ENCODE measurements at places on chromosomes 7 and 10.

GRCh38 chr7:116862951-116863670 lies 724 bp downstream of the CAPZA2 start:
- no peak for DNase-seq

DNA sequence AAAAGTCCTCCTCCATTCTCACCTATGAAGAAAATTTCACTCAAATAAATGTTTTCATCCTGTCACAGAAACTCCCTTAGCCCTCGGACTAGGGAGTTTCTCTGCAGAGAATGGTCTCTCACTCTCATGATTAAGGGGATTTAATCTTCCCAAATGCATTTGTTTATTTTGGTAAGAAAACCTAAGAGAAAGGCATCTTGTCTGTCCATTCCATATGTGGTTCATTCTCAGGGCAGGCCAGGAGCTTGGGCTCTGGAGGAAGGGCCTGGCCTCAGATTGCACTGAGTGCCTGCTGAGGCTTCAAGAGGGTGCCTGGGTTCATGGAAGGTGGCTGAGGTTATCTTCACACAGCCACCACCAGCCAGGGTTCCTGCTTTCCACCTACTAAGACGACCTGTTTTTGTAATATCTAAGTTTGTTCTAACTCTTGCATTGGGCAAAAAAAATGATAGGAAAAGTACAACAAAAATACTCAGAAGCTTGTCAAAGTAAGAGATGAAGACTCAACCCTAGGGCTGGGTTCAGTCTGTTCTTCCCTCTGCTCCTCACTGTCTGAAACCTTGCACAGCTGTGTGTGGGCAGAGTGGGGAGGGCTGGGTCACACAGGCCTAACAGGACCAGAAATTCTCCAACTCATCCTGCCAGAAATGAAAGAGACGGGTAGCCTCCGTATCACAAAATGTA lies 186.7 kb downstream of the CXCL12 start:
- no peak for DNase-seq

GRCh38 chr10:25206693-25207414 lies 32.1 kb downstream of the GPR158 start:
- DNase-seq: no peak

DNA sequence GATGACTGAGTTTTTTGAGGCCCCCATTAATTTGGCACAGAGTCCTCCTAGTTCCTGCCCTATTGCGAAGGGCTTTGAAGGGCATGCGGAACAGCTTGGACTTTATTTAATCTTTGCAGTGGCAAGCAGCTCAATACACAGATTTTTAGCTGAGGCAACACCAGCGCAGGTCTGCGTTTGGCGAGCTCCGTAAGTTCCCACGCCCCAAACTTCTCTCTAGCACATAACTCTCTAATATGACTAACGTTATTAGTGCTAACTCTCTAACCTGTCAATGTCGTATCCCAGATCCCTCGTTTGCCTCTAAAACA lies 366 bp upstream of the TAF3 start:
- no peak for DNase-seq

DNA sequence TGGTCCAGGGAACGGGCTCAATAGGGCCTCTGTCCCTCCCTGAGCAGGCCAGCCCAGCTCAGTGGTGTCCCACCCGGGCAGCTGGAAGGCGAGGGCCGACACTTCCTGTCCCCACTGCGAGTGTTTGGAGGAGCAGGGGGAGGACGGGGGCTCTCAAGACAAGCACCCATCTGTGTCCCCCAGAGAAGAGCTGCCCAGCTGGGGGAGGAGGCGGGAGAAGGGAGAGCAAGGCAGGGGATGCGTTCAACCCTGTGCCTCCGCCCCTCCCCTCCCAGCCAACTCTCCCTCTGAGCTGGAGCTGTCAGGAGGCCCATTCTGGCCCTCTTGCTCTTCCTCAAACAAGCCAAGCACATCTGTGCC lies 35.7 kb downstream of the ZCCHC24 start:
- DNase-seq: no peak

DNA sequence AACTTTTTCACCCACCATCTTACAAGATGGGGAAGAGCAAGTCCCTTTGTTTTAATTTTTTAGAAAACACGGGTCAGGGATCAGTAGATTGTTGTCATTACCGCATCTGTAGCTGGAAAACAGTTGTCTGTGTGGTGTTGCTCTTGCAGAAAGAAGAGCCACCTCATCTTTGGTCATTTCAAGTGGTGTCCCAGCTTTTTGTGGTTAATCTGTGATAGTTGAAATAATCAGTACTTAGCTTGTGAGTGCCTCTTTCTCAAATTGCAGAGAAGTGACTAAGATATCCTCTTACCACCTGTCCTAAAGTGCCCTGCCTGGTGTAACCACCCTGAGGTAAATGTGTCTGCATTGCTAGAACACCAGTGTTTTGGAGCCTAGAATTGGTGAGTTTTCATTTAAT lies 5.5 kb downstream of the PRPF18 start:
- DNase-seq: no peak

- DNase-seq: no peak
Observed at GRCh38 chr10:132322586-132323048, 9.4 kb upstream of the LRRC27 start.

- DNase-seq: peak; percentile 28
Observed at GRCh38 chr10:74177140-74177677, 26.2 kb downstream of the ADK start.

GRCh38 chr10:123558651-123559050 lies 107.5 kb upstream of the GPR26 start:
- DNase-seq: no peak

DNA sequence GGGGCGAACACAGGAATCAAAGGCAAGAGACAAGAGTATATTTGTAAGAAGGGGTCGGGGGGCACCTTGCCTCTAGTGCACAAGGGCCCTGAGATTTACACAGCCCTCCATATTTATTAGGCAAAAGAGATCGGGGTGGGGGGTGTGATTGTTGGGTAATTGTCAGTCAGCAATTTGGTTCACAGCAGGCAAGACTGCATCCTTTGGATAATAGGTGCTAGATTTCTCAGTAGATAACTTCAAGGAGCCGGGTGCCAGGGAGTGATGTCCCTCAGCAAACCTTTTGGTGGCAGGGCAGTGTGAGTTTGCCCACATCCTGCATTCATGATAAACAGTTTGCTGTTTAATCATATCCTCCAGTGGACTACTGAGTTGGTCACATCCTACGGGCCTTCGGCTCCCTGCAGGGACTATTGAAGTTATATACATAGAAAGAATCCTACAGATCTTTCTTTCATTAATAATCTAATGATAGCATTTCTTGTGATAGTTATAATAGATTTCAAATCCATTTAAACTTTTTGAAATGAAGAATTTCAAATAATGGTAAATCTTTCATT lies 178.5 kb downstream of the GNAI1 start:
- DNase-seq: no peak

DNA sequence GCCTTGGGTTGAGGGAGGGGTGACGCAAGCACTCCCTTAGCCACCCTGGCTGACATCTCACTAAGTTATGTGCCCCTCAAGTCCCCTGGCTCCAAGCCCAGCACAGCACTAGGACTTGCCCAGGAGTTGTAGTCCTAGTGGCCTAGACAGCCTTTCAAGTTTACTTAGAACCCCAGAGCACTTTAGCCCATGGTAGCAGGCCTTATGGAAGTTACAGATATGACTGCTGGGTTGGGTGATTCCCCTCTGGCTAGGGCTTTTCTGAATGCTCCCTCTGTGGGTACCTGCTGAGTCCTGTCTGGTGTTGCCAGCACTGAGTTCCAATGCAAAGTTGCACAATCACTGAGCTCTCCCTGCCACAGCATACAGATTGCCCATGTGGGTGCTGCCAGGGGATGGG lies 83.2 kb downstream of the AHCYL2 start:
- no peak for DNase-seq

- no peak for DNase-seq
Observed at GRCh38 chr10:52883996-52884871, 111.7 kb upstream of the MBL2 start.

DNA sequence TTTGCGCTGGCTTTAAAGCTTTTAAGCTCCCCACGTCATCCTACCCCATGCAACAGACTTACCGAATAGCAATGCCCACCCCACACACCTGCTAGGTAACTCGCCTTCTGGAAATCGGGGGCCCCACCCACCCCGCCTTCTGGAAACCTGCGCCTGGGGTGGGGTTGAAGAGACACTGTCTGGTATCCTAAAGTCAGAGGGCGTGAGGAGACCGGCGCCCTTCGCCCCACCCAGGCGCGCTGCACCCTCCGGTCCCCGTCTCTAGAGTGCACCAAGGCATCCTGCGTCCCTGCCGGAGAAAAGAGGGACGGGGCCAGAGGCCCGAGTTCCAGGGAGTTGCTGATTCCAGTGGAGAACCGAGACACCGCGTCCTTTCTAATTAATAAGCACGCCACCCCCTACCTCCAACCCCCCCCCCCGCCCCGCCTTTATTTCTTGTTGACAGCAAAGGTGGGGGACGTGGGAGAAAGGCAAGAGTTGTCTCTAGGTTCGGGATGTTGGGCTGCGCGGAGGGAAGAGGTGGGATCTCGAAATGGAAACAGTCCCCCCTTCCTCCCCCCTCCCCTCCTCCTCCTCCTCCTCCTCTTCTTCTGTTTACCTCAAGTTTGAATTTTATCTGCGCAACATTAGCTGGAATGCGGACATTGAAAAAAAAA lies 220.9 kb upstream of the MKLN1 start:
- no peak for DNase-seq

DNA sequence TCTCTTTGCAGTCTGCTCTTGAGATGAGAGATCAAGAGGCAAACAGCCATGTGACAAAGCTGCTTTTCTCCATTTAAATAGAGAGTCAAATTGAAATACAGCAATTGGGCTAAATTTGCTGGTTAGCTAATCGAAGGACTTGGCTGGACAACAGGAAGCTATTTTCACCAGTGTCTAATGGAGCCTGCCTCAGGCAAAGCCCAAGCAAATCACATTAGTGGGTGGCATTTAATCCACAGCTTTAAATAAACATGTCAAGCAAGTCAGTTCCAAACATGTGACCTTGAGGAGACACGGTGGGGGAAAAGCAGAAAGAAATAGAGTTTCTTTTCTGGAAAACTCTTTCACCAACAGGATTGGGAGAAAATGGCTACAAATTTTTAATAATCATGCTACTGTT lies 180.5 kb upstream of the AOAH start:
- no peak for DNase-seq

- DNase-seq: peak; percentile 29
Observed at GRCh38 chr10:11874568-11875493, 51.7 kb downstream of the PROSER2 start.

DNA sequence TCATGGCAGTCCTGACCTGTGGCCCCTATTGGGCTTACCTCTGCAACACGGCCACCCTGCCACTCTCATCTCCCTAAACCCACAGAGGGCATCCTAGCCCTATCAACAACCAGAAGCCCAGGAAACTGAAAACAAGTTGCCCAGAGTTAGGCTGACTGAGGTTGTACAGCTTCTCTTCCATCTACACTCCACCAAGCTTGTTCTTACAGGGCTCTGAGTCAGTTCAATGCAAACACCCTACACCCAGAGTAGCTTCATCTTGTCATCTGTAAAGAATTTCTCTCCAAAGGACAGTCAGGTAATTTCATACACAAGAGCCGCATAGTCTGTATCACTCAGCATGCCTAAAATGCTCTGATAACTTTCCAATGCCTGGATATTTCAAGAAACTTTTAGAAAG lies 175.4 kb downstream of the ARID5B start:
- no peak for DNase-seq

DNA sequence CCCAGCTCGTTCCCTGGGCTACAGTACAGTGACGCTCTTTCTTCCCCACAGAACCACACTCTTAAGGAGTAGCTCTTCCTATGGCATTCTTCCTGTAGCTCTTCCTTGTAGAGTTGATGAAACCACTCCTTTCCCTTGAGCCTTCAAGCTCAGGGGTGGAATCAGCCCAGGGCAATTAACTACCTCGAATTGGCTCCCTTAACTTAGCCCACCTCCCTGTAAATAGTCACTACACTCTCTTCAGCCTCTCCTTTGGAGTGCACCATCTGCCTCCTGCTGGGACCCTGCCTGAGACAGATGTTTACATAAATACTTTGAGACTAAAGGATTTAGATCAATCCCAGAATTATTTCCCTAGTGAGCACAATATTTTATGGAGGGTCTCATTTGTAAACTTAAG lies 537.8 kb upstream of the AUTS2 start:
- no peak for DNase-seq

DNA sequence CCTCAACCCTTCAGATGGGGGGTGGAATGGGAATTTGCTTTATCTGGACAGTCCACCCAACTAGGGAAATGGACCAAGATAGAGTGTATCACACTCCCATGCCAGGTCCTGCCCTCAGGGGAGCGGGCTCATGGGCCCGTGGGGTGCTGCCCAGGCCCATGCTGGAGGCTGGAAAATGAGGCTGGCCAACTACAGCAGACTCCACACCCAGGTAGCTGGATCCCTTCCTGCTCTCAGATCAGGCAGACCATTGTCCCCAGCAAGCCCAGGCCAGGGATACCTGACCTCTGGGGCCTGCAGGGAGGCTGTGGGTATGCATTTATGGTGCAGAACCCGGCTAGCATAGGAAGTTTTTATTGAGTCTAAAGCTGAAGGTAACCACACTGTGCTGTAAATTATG lies 162.4 kb downstream of the TCERG1L start:
- DNase-seq: no peak

GRCh38 chr7:32194537-32194936 lies 124.3 kb upstream of the PDE1C start:
- DNase-seq: no peak

GRCh38 chr10:43257347-43258210 lies 9.3 kb downstream of the RASGEF1A start:
- DNase-seq: no peak

- DNase-seq: no peak
Observed at GRCh38 chr7:104900525-104901239, 113.3 kb upstream of the KMT2E start.

DNA sequence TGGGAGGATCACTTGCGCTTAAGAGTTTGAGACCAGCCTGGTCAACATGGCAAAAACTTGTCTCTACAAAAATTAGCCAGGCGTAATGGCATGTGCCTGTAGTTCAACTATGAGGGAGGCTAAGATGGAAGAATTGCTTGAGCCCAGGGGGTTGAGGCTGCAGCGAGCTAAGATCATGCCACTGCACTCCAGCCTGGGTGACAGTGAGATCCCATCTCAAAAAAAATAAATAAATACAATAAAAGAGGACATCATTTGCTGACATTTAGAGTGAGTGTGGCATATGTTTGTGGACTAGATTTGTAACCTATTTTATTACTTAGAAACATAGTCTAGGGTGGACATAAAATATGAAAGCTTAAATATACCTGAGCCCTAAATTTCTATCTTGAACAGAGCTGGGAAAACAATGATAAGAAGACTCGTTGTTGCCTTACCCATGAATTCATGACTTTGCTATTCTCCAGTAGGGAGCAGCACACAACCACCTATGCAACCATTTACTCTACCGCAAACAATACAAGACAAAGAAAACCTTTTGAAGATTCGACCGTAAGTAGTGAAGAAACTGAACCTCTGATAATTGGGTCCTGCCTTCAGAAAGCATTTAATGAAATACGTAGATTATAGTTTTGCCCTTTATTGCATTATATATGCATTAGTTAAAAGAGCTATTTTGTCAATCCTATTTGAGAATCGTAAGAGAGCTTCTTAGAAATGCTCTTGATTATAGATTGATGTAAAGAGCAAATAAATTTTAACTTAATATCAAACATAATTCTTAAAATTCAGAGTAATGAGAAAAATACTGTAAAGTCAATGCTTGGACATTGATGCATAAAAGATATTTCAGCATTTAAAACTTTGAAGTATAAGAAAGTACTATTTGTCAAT lies 83.5 kb downstream of the GNAT3 start:
- DNase-seq: no peak

- DNase-seq: no peak
Observed at GRCh38 chr7:113918946-113919345, at the start of gene PPP1R3A. PPP1R3A (minus strand) TSS chr7:113919009; CDS start chr7:113918996, 13 bp downstream.

- no peak for DNase-seq
Observed at GRCh38 chr7:139734395-139734794, 43.4 kb downstream of the HIPK2 start.

- no peak for DNase-seq
Observed at GRCh38 chr10:35896001-35896400, 253.9 kb upstream of the FZD8 start.
